Pulmonary artery endothelial cell (primary cell): ENCODE measurements at places on chromosomes 13 and 19. TPM values are rescaled to one million over a fixed set of nuclear protein-coding genes. Genes with fewer than 3 reads are reported as not detected.

DNA sequence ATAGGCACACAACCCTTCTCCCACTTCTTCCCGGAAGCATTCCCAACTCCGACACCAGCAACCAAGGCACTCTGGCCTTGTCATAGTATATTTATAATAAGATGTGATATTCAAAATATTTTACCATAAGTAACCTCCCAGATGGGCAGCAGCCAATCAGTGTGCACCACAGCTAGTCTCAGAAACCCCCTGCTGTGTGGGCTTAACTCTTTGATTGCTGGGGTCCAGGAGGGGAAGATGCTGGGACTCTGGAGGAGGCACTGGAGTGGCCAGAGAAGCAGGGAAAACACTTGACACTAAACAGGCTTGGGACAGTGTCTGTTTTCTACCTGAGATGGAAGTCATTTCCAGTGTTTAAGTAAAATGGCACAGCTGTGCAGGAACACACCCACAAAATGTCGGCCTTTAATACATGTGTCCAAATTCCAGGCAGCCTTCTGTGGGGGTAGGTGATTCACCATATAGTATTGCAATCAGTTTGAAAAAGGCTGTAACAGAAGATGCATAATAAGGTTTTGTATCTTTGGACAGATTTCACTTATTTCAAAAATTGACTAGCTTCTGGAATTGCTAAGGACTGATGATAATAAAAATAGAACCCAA is 100.7 kb downstream of the MBNL2 start:
- DNase-seq, result no peak

The MATK gene
- under 0.01 TPM in 1 of 2 replicates, not detected in the other for total RNA-seq

GRCh38 chr19:6551607-6552450 is 21.0 kb downstream of the TNFSF9 start:
- no peak for DNase-seq

The SGCG gene
- total RNA-seq, result 0.07 TPM in 1 of 2 replicates, not detected in the other

- peak; percentile 98 for DNase-seq
Observed at GRCh38 chr13:100131863-100132574, 43.1 kb downstream of the PCCA start.

- DNase-seq, result no peak
Observed at GRCh38 chr19:29562299-29563297, 36.8 kb downstream of the VSTM2B start.

GRCh38 chr19:48676487-48676886 is 3.7 kb upstream of the NTN5 start:
- no peak for DNase-seq

GRCh38 chr13:64510747-64511146 is 2719.4 kb downstream of the PCDH9 start:
- DNase-seq, result no peak

The FGF21 gene
- total RNA-seq, result not detected in 2 replicates

The THSD8 gene
- total RNA-seq, result 0.13 TPM in 1 of 2 replicates, not detected in the other

- no peak for DNase-seq
Observed at GRCh38 chr13:30608364-30608763, 9.4 kb upstream of the USPL1 start.

The ZNF560 gene
- 2.1 TPM in 1 of 2 replicates, not detected in the other for total RNA-seq

DNA sequence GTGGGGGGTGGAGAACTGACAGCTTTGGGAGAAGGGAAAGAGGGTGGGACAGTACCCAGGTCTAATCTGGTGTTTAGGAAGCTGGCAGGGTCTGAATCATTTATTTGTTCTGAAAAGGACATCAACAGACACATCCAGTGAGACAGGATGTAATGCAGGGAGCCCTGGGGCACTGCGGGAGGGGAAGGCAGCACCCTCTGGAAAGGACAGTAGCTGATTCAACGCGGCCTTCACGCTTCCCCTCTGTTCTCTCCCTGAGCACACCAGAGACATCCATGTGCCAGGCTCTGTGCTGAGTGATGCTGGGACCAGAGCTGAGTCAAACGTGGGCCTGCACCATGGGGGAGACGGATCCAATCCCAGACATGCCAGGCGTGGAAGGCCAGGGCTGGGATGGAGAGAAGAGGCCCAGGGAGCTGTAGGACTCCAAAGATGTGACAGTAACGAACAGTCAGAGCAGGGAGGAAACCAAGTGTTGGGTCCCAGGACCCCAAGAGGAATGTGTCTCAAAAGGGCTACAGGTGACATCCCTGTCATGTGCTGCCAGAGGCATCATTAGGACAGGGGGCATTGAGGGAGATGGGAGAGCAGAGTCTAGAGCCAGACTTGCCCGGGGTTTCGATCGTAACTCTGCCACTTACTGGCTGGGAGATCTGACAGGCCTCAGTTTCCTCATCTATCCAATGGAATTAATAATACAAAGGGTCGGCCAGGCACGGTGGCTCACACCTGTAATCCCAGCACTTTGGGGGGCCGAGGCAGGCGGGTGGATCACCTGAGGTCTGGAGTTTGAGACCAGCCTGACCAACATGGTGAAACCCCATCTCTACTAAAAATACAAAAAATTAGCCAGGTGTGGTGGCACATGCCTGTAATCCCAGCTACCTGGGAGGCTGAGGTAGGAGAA is 1.7 kb downstream of the ETFB start:
- no peak for DNase-seq

The MED25 gene
- 13.1 and 13.8 TPM in 2 replicates for total RNA-seq

The WDR62 gene
- total RNA-seq, result 4.5 and 7.5 TPM in 2 replicates
